NCI-H1417 (cell line): ENCODE measurements at places on chromosomes 1 and 21.

GRCh38 chr1:11772458-11772857, 10.5 kb downstream of the C1orf167 start:
- DNase-seq: no peak

GRCh38 chr21:27265492-27265891, 298.6 kb upstream of the ADAMTS5 start:
- no peak for DNase-seq

GRCh38 chr1:154862907-154863306, 7.2 kb downstream of the KCNN3 start:
- no peak for DNase-seq

DNA sequence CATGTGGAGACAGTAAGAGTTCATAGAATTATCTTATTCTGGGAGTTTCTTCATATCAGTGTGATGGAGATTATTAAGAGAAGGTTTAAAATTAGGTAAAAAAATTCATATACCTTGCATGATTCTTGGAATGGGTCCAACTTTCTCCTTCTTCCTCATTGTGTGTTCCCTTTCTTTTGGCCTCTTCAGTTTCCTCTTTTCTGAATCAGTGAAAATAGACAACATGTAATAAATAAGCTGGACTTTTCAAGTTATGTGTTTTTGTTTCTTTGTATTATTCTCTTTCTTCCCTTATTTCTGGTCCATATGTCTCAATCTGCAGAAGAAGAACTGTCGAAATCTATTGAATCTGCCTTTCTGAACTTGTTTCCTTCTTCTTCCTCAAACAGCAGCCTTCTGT, 30.5 kb downstream of the C4BPA start:
- DNase-seq: no peak

DNA sequence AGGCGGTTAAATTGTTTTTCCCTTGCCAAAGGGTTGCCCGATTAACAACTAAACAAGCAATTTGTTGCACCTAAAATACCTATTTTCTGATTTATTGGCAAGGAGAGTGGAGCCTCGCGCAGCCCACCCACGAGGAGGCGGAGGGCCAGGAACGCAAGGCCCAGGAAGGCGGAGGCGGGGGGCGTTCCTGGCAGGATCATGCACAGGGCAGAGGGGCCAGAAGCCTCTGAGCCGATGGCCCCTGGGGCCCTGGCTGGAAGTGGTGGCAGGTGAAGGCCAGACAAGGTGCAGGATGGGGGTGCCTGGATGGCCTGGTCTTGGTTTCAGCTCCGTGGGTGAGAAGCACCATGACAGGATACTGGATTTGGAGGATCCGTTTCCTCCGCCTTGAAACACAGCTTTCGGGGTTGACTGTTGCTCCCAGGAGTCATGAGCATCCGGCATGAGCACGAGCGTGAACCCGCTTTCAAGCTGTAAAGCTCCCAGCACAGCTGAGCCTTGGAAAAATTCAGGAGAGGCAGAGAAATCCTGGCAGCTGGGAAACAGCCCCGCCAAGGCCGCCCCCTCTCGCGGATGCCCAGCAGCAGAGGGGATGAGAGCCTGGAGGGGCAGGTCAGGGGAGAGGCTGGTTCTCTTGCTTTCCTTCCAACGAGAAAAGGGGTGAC, 35.0 kb downstream of the AJAP1 start:
- DNase-seq: no peak

GRCh38 chr1:7389201-7389905, 381.7 kb upstream of the VAMP3 start:
- DNase-seq: peak; percentile 81

DNA sequence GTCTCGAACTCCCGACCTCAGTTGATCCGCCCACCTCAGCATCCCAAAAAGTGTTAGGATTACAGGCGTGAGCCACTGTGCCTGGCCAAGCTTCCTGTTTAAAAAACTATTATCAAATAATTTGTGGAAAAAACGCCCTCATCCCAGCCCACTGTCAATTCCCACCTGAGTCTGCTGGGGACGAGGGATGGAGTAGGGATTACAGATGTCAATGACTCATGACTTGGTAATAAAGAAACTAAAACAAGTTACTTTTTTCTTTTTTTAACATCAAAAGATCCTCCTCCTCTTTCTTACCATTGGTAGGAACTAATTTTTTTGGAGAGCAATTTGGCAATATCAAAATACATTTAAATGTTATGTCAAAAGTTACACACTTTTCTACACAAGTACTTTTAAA, 9.7 kb downstream of the CNN3 start:
- no peak for DNase-seq
